PC-3 (cell line): ENCODE measurements at places on chromosomes 12 and 14. TPM values are rescaled to one million over a fixed set of nuclear protein-coding genes. Genes with fewer than 3 reads are reported as not detected.

- H3K27me3 ChIP-seq = no peaks in the 10 kb centered on the region
- H3K36me3 ChIP-seq = peaks cover 3% of the 10 kb centered on the region; the same call in 1 of the 2 replicates
Measured at GRCh38 chr12:118166946-118167345, 31.0 kb downstream of the PEBP1 start.

GRCh38 chr12:123363390-123363739, 1.3 kb downstream of the SBNO1 start:
- H3K36me3 ChIP-seq = no peaks in the 10 kb centered on the region
- H3K4me3 ChIP-seq = peak overlapping the region; percentile 78
- peak overlapping the region; percentile 30 for H3K27ac ChIP-seq
- peak; percentile 13 for DNase-seq
- peaks cover 8% of the 10 kb centered on the region for H3K4me1 ChIP-seq

DNA sequence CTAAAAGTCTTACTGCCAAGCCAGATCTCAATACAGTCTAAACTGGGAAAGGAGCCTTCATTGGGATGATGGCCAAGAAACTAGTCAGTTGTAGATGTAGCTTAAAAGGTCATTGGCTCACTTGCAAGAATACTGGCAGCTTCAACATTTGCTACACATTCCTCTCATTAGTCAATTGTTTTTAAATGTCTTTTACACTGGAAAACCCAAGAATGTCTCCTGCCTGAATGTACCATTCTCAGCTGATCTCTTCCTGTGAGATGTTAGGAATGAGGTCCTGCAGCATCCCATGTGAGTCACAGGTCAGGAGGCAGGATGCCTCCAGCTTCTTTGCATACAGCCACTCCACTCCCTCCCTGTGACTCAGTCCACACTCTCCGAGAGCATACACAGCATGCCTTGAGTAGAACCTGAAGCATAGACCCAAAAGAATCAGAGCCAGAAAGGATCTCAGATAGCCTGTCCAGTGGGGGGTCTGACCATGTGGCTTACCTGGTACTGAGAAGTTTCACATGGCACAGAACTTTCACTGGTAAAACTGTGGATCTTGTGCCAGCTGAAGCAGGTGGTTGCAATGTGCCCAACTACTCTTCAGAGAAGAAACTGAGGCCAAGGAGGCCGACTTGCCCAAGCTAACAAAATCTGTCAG, 56.0 kb upstream of the HECTD1 start:
- peak overlapping the region; percentile 51 for H3K27ac ChIP-seq
- H3K4me3 ChIP-seq = no peak overlapping the region
- H3K36me3 ChIP-seq = no peaks in the 10 kb centered on the region
- peak; percentile 97 for DNase-seq
- H3K4me1 ChIP-seq = peaks cover 44% of the 10 kb centered on the region

Gene STAC3
- 1.4 and 1.8 TPM in 2 replicates for total RNA-seq

DNA sequence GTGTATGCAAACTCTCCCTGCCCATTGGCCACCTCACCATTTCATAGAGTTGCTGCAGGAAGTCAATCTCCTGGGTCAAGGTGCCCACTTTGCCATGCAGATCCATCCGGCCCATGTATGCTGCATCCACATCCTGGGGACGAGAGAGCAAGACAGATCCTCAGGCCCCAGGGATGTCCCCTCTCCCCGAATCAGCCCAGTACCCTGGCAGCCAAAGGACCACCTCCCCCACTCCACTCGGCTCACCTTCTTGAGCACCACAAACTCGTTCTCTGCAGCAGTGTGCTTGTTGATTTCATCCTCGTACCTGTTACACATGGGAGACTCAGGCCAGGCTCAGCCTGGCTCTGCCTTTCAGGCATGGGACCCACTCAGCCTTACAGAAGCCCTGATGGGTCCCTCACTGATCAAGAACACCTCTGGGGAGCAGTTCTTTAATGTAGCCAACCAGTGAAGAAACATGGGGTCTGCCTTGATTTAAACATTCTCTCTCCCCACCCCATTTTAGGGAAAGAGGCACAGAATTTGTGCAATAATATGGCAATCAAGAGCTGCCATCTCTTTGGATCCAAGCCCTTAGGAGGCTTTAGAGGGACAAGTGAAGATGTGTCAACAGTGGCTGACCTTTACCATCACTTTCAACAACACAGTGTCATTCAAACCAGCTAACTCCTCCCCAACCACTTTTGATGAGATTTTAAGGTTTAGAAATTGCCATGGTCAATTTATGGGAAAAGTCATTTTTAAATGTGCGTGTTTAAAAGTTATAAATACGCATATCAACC, 3.9 kb downstream of the KRT79 start:
- no peak overlapping the region for H3K27ac ChIP-seq
- no peaks in the 10 kb centered on the region for H3K4me1 ChIP-seq
- H3K27me3 ChIP-seq = no peaks in the 10 kb centered on the region

DNA sequence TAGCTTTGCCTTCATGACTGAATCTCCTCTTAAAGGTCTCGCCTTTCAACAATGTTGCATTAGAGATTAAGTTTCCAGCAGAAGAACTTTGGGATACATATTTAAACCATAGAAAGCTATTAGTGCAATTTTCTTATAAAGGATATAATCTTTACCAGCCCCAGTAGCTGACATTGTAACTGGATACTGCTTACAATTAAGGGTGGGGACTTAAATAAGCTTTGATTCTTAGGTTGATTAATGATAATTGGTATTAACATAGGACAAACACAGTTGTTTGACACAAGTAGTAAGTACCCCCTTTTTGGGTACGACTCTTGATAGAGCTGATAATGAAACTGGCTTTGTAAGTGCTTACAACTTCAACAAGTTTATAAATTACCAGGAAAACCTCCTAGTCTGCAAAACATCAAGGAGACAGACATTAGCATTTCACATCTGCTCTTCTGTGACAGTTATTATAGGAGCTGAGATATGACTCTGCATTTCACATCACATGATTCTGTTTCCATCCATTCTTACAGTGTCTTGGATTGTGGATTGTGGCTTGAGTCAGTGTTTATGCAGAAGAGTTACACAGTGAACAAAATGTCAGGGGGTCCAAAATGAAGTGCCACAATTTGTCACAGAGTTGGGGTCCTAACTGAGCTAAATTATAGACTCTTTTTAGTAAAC, 249.1 kb upstream of the E2F7 start:
- H3K4me1 ChIP-seq = 0 out of 2 replicates have a peak, but pooled peaks cover 5% of the 10 kb centered on the region
- DNase-seq = no peak
- H3K4me3 ChIP-seq = no peak overlapping the region
- no peaks in the 10 kb centered on the region for H3K27me3 ChIP-seq

GRCh38 chr14:95910628-95911027, 34.0 kb downstream of the TUNAR start:
- H3K4me1 ChIP-seq = no peaks in the 10 kb centered on the region
- H3K36me3 ChIP-seq = no peaks in the 10 kb centered on the region
- no peak overlapping the region for H3K4me3 ChIP-seq
- no peak for DNase-seq
- H3K27ac ChIP-seq = no peak overlapping the region

DNA sequence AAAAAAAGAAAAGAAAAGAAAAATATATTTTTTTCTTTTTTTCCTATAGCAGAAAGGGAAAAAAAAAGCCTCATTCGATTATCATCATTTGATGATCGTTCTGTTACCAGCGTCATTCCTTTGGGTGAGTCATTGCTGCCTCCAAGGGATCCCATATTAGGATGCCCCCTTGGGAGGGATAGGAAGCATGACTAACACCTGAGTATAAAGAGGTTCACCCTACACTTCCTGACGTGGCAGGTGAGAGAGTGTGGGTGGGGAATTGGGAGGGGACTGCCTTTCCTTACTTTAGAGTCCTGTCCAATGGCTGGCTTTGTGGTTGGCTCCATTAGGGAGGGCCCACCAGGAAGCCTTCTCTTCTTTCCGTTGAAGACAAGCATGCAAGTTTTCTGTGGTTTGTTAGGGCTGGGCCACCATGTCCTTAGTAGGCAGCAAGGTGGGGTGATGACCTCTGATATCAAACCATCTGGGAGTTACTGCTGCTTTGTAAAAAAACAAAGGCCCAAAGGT, 56.1 kb upstream of the FUT8 start:
- peak overlapping the region; percentile 97 for H3K27ac ChIP-seq
- peak overlapping the region; percentile 13; the same call in 1 of the 2 replicates for H3K4me3 ChIP-seq
- peak; percentile 100 for DNase-seq
- H3K27me3 ChIP-seq = no peaks in the 10 kb centered on the region
- H3K36me3 ChIP-seq = no peaks in the 10 kb centered on the region

DNA sequence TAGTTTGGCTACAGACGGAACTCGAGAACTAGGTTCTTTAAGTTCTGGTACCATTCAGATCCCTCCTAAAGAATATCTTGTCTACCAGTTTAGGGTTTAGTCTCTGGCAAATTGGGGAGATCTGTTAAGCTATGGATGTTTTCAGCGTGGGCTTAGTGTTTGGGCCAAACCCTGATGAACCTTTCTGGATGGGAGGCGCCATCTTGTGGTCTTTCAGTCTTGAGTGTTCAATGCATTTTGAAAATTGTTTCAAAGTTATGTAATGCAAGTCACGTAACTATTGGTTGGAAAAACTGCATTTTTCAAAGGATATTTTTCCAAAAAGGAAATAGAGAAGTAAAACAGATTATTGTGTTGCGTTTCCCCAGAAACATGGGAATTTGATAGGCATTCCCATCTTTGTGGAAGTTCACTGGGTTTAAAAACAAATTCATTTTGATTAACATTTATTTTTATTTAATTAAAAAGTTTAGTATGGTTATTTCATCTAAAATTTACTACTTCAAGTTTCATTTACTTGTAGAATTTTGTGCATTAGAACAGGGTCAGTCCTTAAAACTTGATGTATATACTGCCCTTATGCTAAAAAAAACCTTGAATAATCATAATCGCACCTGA, 169.0 kb downstream of the PRIMA1 start:
- peak; percentile 68 for DNase-seq
- H3K4me1 ChIP-seq = no peaks in the 10 kb centered on the region
- H3K27me3 ChIP-seq = peaks cover 57% of the 10 kb centered on the region
- no peak overlapping the region for H3K27ac ChIP-seq

DNA sequence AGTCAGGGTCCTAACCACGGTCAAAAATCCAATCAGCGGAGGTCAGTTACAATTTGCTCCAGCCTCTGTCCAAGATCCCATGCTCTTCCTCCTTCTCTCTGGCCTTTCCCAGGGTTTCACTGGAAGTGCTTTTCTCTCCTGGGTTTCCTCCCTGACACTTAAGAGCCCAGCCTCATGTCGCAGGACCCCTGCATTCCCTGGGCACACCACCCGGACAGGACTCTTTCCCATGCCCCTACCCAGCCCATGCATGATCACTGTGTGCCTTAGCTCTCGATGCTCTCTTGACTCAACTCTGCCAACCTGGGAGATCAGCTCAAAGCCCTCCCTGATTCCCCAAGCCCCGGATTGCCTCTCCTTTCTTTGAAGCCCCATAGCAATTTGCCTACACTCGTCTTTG, 15.5 kb upstream of the TAC3 start:
- peaks cover 12% of the 10 kb centered on the region for H3K27me3 ChIP-seq
- no peak for DNase-seq
- H3K27ac ChIP-seq = no peak overlapping the region

DNA sequence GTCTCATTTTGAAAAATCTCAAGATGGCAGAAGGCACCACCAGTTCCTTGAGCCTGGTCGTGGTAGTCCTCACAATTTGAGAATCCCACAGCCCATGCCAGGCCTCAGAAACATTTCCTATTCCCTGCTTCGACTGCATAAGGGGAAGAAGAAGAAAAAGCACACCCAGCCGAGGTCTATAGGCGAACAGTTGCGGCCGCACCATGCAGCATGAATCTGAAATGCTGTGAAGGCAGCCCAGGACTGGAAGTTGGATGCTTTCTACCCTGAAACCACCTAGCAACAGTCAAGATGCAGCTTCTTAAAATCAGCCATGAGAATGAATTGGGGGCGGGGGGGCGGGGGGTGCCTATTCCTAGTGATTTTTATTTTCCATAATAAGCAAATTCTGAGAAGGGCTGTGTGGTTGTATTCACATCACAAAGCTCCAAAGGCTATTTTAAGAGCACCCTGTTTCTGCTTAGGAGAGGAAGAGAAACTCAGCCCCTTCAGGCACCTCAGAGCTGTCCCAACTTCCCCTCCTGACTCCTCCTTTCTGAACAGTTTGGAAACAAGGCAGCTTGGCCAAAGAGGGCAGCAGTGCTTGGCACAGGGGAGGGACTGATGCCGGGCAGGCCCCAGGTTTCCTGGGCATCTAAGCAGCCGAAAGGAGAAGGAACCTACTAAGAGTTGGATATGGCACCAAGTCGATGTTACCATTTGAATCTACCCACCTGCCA, 172.5 kb upstream of the FOXN3 start:
- H3K36me3 ChIP-seq = no peaks in the 10 kb centered on the region
- no peaks in the 10 kb centered on the region for H3K4me1 ChIP-seq
- no peaks in the 10 kb centered on the region for H3K27me3 ChIP-seq
- no peak for DNase-seq

DNA sequence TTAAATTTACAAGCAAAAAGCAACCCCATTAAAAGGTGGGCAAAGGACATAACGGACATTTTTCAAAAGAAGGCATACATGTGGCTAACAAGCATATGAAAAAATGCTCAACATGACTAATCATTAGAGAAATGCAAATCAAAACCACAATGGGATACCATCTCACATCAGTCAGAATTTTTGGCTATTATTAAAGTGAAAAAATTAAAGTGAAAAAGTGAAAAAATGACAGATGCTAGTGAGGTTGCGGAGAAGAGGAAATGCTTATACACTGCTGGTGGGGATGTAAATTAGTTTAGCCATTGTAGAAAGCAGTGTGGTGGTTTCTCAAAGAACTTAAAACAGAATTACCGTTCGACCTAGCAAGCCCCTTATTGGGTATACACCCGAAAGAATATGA, 7.9 kb downstream of the OTOGL start:
- no peaks in the 10 kb centered on the region for H3K36me3 ChIP-seq
- H3K27ac ChIP-seq = no peak overlapping the region
- H3K4me1 ChIP-seq = no peaks in the 10 kb centered on the region
- no peak overlapping the region for H3K4me3 ChIP-seq

- no peak overlapping the region for H3K27ac ChIP-seq
Measured at GRCh38 chr12:39713552-39713951, 93.9 kb upstream of the ABCD2 start.

DNA sequence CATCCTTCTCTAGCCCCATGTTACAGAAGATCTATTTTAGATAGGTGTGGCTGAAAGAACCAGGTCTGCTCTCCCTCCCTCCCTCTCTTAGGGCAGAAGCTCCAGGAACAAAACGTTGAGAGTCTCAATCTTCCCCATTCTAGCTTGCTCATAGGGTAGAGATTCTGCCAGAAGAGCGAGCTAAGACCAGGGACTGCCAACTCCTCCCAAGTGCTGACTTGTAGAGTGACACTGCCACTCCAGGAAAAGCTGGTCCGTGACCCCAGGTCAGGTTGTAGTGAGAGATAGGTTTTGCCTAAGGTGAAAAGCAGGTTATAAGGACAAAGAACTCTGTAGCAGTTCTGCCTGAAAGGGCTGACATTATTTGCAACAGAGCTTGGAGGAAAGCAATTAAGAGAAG, 73.4 kb downstream of the INSM2 start:
- no peaks in the 10 kb centered on the region for H3K27me3 ChIP-seq
- H3K27ac ChIP-seq = no peak overlapping the region
- H3K4me1 ChIP-seq = no peaks in the 10 kb centered on the region
- no peak for DNase-seq

- no peaks in the 10 kb centered on the region for H3K36me3 ChIP-seq
- no peaks in the 10 kb centered on the region for H3K27me3 ChIP-seq
- peaks cover 77% of the 10 kb centered on the region for H3K4me1 ChIP-seq
Measured at GRCh38 chr14:49970474-49971147, 77.7 kb downstream of the ARF6 start.
